ENCODE measurements at places on chromosomes 1 and 21.

GRCh38 chr21:16519036-16519435 is 789.3 kb downstream of the USP25 start:
- no peak for DNase-seq

DNA sequence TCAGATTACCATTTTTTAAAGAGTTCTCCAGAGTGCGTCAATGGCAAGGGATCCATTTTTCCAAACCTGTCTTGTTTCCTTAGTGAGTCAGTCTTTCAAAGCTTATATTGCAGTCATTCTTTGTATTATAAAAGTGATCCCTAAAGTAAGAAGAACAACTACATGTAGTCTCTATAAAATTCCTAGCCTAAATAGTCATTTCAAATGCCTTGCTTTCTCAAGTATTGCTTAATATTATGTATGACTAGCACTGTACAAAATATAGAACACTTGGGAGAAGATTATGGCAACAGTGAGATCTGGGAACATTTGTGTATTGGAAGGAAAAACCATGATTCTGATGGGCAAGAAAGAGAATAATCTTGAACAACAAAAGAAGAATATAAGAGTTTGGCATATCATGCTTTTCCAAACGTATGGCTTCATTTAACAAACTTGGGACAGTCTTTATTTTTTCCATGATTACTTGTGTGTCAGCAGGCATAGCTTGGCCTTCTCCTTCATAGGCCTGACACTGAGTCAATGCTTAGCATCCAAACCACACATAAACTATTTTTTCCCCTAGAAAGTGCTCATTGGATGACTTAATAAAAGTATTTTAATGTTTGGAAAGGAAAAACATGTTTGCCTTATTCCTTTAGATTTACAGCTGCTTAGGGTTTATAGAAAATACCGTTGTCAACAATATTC is 547.4 kb downstream of the LTN1 start:
- DNase-seq, result no peak

- no peak for DNase-seq
These were observed 2.2 kb upstream of the PDZK1IP1 start for GRCh38 chr1:47191940-47192457.

DNA sequence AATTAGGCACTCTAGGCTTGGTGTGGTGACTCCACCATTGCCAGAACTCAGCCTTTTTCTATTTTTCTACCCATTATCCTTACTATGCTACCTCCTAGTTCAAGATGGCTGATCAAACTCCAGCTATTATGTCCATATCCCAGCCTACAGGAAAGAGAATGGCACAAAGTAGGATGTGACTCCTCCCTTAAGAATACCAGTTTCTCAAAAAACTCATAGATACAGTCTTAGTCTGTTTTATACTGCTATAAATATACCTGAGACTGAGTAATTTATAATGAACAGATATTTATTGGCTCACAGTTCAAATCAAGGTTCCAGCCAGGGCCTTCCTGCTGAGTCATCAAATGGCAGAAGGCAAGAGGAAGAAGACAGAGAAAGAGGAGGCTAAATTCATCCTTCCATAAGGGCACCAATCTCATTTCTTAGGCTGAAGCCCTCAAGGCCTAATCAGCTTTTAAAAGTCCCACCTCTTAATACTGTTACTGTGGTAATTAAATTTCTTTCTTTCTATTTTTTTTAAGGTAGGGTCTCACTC is 542.8 kb upstream of the BEND5 start:
- DNase-seq, result no peak

- DNase-seq, result no peak
These were observed 109.5 kb downstream of the PSMG1 start for GRCh38 chr21:39073717-39074116.

GRCh38 chr1:44408212-44408582 is 3.1 kb downstream of the RNF220 start:
- DNase-seq, result no peak

GRCh38 chr1:192578144-192578909 is 2.8 kb downstream of the RGS1 start:
- DNase-seq, result no peak
